ENCODE measurements at places on chromosomes 2 and 18. TPM values are rescaled to one million over a fixed set of nuclear protein-coding genes. Genes with fewer than 3 reads are reported as not detected.

The PTH2R gene
- polyA plus RNA-seq = 0.46 TPM

The GALR1 gene
- 0.51 TPM for polyA plus RNA-seq

The POLR1B gene
- 23.7 TPM for polyA plus RNA-seq

GRCh38 chr2:237629739-237630138 is 2.4 kb downstream of the LRRFIP1 start:
- no peaks in the 10 kb centered on the region for H3K4me1 ChIP-seq
- peaks cover 32% of the 10 kb centered on the region for H3K27me3 ChIP-seq
- no peak overlapping the region for H3K27ac ChIP-seq
- peaks cover 12% of the 10 kb centered on the region for H3K36me3 ChIP-seq

DNA sequence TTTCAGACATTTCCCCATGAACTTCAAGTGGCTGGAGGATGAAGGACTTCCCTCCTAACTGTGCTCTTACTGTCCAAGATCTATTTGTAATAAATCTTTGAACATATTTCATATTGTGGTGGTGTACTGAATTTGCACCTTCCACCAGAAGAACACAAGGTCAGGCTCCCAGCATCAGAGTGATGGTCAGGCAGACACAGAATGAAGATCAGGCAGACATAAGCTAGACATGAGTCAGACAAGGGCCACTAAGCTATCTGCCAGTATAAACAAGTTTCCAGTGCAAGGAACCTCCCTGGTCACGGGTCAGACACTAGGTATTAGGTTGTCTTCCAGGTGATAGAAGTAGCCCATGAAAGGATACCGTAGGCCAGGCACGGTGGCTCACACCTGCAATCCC is 20.0 kb downstream of the AQP12B start:
- H3K27ac ChIP-seq = no peak overlapping the region
- no peak for DNase-seq
- H3K27me3 ChIP-seq = peaks cover 10% of the 10 kb centered on the region
- H3K4me3 ChIP-seq = no peak overlapping the region
- H3K36me3 ChIP-seq = no peaks in the 10 kb centered on the region
- H3K4me1 ChIP-seq = no peaks in the 10 kb centered on the region

DNA sequence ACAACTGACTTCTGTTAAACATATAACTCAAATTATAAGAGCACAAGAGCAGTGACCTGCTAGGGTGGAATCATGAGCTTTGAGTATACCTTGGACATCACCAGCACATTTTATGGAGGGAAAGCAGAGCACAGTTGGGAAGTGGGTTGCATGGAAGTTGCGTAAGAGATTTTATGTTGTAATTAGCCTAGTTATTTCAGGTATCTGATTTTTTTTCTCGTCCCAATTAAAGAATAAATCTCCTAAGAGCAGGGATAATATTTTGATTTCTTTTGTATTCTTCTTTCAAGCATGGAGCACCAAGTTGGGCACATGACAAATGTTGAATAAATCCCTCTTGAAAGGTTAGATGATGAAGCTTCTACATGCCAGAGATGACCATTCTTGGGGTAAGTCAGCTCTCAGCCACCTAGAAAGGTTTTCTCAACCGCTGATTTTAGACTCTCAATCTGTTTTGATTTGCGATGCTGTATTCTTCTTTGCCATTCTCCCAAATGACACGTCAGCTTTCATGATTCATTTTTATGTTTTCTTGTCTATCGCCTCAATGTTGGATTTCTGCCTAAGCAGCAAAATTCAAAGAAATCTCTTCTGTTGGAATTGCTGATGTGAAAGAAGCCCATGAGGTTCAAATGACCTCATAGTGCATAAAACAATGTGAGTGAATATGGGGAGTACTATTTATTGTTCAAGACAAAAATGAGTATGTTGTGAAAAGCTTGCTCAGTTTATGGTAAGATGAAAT is 15.3 kb upstream of the FN1 start:
- DNase-seq = no peak
- no peak overlapping the region for H3K4me3 ChIP-seq
- H3K27ac ChIP-seq = no peak overlapping the region
- no peaks in the 10 kb centered on the region for H3K27me3 ChIP-seq
- no peaks in the 10 kb centered on the region for H3K36me3 ChIP-seq
- no peaks in the 10 kb centered on the region for H3K4me1 ChIP-seq

GRCh38 chr2:5519286-5519685 is 172.9 kb upstream of the SOX11 start:
- peaks cover 20% of the 10 kb centered on the region for H3K4me1 ChIP-seq
- no peak overlapping the region for H3K4me3 ChIP-seq
- H3K27ac ChIP-seq = peak overlapping the region; percentile 87
- H3K27me3 ChIP-seq = no peaks in the 10 kb centered on the region
- H3K36me3 ChIP-seq = no peaks in the 10 kb centered on the region

GRCh38 chr18:35106845-35107148 is 65.6 kb downstream of the MAPRE2 start:
- no peaks in the 10 kb centered on the region for H3K4me1 ChIP-seq
- H3K4me3 ChIP-seq = no peak overlapping the region
- no peak for DNase-seq
- H3K27ac ChIP-seq = no peak overlapping the region
- no peaks in the 10 kb centered on the region for H3K27me3 ChIP-seq

DNA sequence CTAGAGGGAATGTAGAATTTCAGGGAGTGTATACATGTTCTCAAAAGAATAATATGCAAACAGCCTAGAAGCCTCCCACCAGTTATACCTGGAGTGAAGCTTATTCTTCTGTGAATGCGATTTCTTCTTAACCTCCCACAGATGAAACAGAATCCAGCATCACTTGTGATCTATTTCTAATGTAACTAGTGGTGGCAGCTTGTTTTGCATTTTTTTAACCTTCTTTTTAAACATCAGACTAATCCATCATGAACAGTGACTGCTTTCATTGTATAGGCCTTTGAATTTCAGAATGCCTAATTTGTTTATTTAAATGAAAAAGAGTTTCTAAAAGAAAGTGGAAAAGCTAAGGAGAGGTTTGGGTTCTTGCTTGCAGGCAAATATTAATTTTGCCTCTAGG is 85.7 kb upstream of the EPHA4 start:
- H3K4me1 ChIP-seq = no peaks in the 10 kb centered on the region
- H3K27ac ChIP-seq = no peak overlapping the region
- no peak for DNase-seq

GRCh38 chr2:22626621-22627020 is 758.4 kb upstream of the KLHL29 start:
- H3K27ac ChIP-seq = no peak overlapping the region
- H3K4me1 ChIP-seq = no peaks in the 10 kb centered on the region
- DNase-seq = no peak
- no peaks in the 10 kb centered on the region for H3K27me3 ChIP-seq
- H3K36me3 ChIP-seq = no peaks in the 10 kb centered on the region

DNA sequence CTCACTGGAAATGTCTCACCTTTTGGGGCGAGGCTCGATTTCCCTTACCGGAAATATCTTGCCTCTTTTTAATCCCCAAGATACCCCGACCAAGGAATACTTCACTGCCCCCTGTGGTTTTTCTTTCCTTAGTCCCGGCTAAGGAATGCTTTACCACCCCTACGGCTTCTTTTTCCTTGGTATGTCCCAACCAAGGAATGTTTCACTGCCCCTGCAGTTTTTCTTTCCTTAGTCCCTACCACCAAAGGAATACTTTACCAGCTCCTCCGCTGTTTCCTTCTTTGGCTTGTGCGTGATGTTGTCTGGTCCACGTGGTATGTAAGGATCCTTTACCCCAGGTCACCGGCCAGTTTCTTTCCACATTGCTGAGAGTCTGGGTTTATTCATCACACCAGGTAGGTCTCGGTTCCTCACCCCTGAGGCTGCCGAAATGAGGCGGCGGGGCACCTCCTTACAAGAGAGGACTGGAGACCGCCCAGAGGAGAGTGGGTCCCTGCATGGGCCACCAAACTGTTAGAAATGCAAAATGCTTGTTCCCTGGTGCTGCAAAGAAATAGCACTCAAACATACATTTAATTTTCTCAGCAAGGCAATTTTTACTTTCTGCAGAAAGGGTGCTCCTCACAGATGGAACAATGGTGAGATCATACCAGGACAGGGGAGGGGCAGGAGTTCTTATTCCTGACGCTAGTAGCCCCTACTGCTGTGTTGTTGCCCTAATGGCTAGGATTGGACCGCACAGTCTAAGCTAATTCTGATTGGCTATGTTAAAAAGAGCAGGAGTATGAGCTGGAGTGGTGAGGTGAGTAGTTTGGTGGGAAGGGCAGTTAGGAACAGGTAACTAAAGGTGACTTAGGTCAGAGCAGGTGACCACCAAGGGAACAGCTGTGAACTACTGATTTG is 33.4 kb upstream of the CLASP1 start:
- no peaks in the 10 kb centered on the region for H3K27me3 ChIP-seq
- H3K36me3 ChIP-seq = no peaks in the 10 kb centered on the region
- no peak for DNase-seq
- no peak overlapping the region for H3K4me3 ChIP-seq

DNA sequence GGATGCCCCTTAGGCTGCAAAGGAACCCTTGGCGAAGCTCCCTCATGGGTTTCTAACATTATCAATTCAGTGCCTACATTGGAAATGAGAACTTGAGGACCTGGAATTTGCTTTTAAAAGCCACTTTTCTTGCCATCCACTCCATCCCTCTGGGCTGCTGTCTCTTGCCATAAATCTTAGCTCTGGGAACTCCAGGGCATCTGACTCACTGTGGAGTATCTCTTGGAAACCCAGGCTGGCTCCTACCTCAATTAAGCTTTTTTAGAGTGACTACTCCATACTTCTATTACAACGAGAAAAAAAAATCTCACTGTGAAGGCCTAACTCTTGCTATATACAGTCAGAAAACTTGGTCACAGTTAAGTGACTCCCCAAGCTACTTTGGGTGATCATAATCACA is 227.2 kb upstream of the SETBP1 start:
- no peak overlapping the region for H3K4me3 ChIP-seq
- H3K4me1 ChIP-seq = no peaks in the 10 kb centered on the region
- H3K27ac ChIP-seq = no peak overlapping the region
- H3K36me3 ChIP-seq = no peaks in the 10 kb centered on the region

Data from large intestine (tissue), 12 donors.